ENCODE measurements at places on chromosomes 4 and X.

DNA sequence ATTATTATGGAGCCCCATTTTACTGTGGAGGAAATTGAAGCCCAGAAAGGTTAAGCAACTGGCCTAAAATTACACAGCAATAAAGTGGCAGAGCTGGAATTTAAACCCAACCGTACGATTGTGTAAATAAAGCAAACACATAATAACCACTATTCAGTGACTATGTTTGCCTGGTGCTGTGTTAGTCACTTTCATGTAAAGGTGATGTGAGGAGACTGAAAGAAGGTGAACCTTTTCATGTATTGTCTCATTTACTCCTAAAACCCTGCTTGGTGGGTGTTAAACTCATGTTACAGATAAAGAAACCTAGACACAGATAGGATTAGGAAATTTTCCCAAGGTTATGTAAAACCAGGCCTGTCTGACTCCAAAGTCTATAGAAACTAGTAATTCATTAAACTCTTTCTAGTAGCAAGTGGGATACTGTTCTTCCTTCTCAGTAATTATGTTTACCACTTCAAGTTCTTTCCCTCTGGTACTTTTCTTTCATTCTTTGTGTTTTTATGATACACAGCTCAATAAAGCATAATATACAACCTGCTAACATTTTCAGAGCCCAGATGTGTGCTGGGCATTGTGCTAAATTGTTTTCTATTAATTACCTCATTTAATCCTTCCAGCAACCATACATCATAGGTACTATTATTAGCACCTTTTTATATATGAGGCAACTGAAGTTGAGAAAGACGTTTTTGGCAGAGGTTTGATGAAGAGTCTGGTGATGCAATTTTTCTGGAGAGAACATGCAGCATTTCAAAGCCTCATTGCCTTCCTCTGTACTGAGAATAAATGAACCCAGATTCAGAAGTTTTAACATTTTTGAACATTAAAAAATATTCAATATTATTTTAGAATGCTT lies 202.7 kb downstream of the SPRY1 start:
- no peak for DNase-seq

DNA sequence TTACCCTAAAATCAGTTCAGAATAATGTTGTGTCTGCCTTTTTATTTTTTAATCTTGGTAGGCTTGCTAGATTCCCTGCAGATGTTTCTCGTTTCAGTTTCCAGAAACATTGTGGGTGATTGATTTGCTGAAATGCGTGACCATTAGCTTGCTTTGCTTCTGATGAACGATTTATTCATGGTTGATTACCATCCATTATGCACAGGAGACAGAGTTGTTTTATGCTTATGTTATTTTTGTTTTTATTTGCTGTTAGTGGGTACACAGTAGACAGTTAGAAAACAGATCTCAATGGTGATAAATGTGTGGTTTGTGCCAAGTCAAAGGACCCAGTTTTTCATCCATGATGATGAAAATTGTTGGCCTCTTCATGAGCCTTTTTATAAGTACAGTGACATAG lies 455.6 kb upstream of the BOD1L1 start:
- no peak for DNase-seq

DNA sequence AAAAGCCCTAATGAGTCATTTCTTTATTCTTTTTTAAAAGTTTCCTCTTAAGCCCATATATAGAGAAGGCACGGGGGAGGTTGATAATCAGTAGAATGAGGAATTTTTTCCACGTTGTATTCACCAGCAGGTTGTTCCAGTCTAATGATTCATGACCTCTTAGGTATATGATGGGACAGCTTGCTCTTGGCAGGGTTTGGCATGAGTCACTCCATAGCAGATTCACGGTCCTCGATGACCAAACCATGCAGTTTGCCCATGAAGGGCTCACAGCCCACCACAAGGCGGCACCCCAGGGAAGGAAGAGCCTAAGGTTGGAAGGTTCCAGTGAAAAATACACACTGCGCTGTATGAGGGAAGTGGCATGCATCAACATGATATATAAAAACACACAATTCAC lies 623.8 kb upstream of the DIPK2B start:
- no peak for DNase-seq

- DNase-seq: no peak
Measured at GRCh38 chr4:23260511-23260910, 567.8 kb downstream of the GBA3 start.

GRCh38 chr4:60589425-60589824 lies 610.7 kb upstream of the ADGRL3 start:
- DNase-seq: no peak

DNA sequence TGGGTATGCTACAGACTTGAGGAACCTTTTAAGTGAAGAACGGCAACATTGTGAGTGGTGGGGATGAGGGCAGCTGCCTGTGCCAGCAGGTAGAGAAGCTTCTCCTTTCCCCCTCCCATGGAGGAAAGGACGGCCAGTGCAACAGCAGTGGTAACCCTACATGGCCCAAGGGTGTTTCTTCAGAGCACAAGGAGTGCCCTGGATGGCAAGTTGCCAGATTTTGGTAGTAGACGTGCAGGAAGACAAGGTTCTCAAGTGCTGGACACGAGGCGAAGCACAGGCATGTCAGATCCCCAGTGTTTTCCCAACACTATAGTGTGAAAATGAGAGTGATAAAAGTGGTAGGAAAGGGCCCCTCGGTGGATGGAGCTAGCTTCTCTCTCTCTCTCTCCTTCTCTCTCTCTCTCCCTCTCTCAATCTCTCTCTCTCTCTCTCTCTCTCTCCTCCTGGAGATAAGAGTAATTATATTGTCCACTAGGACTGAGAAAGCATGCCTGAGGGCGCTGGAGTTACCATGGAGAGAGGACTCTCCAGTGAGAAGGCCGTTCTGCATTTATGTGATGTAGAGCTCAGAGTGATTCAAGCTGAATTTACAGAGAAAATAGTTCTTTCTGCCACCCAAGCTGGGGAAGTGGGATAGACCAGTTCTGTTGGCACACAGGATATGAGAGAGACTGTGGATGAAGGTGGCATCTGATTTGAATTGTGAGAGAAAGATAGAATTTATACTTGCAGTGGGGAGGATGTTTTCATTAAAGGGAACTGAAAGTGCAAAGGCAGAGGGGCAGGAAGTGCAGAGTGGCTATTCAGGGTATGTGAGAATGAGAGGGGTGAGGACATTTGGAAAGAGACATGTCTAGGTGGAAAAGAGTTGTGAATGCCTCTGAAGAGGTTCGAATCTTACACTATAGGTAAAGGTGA lies 25.7 kb upstream of the TRPC3 start:
- DNase-seq: no peak

GRCh38 chrX:55794405-55794804 lies 76.9 kb downstream of the RRAGB start:
- DNase-seq: no peak

- DNase-seq: no peak
Measured at GRCh38 chrX:66162331-66162822, 1.7 kb upstream of the HEPH start.

DNA sequence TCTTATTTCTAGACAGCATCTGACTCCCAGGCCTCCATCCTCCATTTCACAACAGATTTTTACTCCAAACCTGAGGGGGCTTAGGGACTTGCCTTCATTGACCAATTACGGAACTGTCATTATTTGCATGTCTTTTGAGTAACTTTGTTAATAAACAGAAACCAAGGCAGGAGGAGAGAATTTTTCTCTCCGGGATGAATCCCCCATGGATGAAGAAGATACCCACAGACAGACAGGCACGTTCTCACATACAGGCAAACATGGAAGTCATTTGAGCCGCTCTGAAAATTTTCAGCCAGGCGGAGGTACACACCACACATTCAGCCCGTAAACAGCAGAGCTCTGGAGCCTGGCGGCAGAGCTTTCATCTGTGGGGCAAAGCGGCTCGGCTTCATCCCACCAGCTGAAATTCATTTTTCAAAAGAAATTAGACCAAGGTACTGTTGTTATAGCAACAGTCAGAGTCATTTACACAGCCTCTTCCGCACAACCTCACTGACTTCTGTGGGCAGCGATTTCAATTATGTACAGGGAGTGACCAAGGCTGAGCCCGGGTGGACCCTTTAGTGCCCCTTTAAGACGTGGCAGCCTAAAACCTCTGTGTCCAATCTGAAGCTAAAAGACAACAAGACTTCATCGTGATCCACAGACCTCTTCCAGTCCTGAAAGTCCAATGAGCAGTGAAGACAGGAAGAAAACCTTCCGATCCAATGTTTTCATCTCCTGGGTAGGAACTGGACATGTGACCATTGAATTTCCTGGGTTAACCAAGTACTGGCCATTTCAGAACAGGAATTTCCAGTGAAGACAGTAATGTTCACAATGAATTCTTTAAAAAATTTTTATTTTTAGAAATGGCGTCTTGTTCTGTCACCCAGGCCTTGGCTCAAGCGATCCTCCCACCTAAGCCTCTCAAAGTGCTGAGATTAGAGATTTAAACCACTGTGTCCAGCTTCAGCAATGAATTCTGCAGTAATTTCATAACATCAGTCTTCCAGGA lies 237.0 kb downstream of the MGST2 start:
- DNase-seq: no peak

DNA sequence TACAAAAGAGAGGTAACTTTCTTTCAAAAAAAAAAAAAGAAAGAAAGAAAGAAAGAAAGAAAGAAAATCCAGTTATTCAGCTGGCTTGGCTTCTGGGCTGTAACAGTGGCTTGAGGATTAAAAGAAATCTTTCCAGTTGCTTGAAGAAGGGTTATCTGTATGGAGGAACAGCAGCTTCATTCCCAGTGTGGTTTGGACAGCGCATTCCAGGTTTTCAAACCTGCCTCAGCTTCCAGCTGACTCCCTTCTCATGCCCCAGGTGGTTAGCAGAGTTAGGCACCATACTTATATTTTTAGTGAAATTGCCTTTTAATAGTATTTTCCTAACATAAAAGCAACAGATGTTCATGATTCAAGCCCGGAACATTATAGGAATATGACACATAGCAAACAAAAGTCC lies 48.6 kb downstream of the TMEM164 start:
- DNase-seq: no peak

GRCh38 chr4:151801547-151802516 lies 41.0 kb upstream of the GATB start:
- no peak for DNase-seq

DNA sequence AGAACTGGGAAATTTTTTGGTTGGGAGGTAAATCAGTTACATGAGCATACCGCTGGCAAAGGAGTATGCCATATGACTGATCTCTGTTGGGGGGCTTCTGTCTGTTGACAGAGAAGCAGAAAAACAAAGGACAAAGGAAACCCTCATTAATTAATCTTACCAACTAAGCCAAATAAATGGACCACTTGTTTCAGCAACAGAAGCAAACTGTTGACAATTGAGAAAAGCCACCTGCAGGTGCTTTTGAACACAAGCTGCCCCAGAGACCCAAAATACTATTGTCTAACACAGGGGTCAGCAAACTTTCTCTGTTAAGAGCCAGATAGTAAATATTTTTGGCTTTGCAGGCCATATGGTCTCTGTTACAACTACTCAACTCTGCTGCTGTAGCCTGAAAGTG lies 7.0 kb upstream of the FRYL start:
- no peak for DNase-seq

DNA sequence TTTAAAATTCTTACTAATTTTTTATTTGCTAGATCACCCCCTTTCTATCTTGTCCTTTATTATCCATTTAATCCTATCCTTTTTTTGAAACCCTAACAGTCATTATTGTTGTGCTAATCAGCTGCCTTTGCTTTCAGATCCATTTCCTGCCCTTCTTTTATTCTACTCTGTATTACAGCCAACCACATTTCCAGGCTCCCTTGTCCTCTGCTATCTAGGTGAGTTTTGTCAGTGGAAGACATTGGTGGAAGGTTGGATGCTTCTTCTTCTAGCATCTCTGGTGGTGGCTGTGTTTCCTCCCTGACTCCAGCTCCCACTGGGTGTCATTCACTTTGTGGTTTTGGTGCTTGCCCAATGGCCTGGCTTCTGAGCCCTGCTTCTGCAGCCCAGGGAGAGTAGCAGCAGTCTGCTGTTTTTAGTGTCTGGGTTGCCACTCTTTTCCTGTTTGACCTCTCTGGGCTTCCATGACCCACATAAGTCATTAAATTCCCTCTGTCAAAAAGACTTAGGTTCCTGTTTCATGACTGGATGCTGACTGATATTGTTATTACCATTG lies 225.2 kb upstream of the PGRMC2 start:
- DNase-seq: no peak

- DNase-seq: no peak
Measured at GRCh38 chr4:127403471-127404084, 229.2 kb upstream of the INTU start.

GRCh38 chr4:17721496-17722355 lies 59.7 kb downstream of the FAM184B start:
- no peak for DNase-seq

GRCh38 chrX:15298201-15298600 lies 17.2 kb downstream of the ASB11 start:
- no peak for DNase-seq

DNA sequence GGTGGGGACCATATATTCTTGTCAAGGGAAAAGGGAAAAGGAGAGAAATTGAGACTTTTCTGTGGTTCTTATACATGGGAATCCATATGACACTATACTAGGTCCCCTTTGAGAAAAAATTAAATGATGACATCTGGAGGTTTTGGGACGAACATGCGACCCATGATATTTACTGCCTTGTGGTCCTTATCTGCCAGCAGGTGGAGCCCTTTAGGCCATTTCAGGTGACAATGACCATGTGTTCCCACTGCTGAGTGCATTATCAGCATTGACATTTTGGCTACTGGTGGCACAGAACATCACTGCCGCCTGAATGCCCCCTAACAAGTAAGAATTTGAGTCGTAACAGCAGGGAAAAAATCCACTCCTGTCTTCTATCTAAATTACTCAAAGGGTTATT lies 843.4 kb downstream of the FSTL5 start:
- no peak for DNase-seq

- DNase-seq: no peak
Measured at GRCh38 chrX:107537815-107538214, 88.4 kb downstream of the FRMPD3 start.

DNA sequence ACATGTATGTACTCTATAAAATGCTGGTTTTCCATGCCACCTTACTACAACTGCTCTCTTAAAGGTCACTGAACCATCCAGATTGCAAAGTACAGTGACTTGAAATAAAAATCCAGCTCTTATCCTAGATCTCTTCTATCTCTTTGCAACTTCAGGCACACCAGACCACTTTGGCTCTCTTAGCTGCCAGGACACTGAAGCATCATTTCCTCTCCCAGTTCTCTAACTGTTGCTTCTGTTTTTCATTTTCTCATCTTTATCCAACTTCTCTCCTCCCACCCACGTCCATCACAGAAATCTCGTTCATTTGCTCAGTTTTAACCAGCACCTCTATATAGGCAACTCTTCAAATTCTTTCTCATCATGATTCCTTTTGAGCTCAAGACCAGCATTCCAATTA lies 74.3 kb downstream of the METTL14 start:
- no peak for DNase-seq

- DNase-seq: no peak
Measured at GRCh38 chr4:152591396-152591795, 55.5 kb upstream of the FBXW7 start.

GRCh38 chr4:84722720-84723119 lies 139.8 kb downstream of the CDS1 start:
- no peak for DNase-seq

GRCh38 chrX:19514791-19515614 lies at the start of gene MAP3K15:
MAP3K15 (minus strand) TSS chrX:19515508; CDS start chrX:19515261, 247 bp downstream.
- DNase-seq: no peak
